Right kidney (tissue), 9 donors: ENCODE measurements at places on chromosomes 7 and 10.

GRCh38 chr7:94823947-94824346, 83.4 kb upstream of the PPP1R9A start:
- DNase-seq: no peak

- DNase-seq: no peak
Measured at GRCh38 chr10:125692196-125692595, 9.2 kb upstream of the TEX36 start.

- DNase-seq: no peak
Measured at GRCh38 chr7:26199301-26200037, 1.1 kb downstream of the HNRNPA2B1 start.

- DNase-seq: no peak
Measured at GRCh38 chr7:55160539-55160938, 141.7 kb downstream of the EGFR start.

- DNase-seq: no peak
Measured at GRCh38 chr7:23234569-23235296, 11.8 kb upstream of the GPNMB start.

DNA sequence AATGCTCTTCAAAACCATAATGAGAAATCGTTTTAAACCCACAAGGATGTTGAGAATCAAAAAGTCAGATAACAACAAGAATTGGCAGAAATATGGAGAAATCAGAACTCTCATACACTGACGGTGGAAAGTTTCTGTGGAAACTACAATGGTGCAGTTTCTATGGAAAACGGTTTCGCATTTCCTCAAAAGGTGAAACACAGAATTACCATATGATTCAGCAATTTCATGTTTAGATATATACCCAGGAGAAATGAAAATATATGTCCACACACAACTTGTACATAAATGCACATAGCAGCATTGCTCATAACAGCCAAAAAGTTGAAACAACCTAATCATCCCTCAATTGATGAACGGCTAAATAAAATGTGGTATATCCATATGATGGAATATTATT, 218.2 kb downstream of the ARL4A start:
- DNase-seq: no peak

GRCh38 chr10:71486484-71487114, 89.9 kb downstream of the CDH23 start:
- DNase-seq: no peak

GRCh38 chr7:105014693-105015389, 836 bp downstream of the KMT2E start:
- DNase-seq: peak; percentile 83
